ENCODE measurements at places on chromosomes 13 and 19.

GRCh38 chr19:5030822-5031221, 61.9 kb downstream of the KDM4B start:
- no peak for DNase-seq

DNA sequence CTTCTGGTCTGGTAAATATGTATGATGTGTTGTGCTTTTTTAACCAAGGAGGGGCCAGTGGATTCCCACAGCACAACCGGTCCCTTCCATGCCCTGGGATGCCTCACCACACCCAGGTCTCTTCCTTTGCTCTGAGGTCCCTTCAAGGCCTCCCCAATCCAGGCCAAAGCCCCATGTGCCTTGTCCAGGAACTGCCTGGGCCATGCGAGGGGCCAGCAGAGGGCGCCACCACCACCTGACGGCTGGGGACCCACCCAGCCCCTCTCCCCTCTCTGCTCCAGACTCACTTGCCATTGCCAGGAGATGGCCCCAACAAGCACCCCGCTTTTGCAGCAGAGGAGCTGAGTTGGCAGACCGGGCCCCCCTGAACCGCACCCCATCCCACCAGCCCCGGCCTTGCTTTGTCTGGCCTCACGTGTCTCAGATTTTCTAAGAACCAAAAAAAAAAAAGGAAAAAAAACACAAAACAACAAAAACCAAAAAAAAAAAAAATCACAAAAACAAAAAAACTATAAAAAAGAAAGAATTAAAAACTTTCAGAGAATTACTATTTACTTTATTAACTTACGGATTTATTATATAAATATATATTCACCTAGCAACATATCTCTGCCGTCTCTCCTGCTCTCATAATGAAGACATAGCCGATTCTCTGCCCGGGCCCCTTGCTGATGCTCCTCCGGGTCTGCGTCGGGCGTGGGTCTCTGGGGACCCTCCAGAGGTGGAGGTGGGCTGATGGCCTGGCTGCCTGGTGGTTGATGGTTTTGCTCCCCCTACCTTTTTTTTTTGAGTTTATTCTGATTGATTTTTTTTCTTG, 14.4 kb downstream of the CAPN12 start:
- DNase-seq = peak; percentile 20

DNA sequence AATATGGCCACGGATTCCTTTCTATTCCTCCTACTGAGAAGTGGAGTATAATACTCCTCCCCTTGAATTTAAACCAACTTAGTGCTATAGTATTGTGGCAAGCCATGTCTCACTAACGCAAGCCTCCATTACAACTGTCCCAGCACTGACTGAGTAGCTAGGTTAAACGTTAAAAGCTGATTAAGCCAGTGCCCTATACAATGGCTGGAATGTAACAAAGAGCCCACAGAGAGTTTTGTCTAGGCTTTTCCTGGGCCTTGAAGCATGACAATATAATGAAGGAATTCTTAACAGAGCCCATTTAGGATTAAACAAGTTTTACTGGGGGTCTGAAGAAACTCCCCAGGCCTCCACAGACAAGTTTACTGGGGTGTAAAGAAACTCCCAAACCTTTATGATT, 254.5 kb upstream of the DACH1 start:
- DNase-seq = no peak

- no peak for DNase-seq
Measured at GRCh38 chr19:49684251-49684982, 5.0 kb upstream of the ADM5 start.

- no peak for DNase-seq
Measured at GRCh38 chr13:85582890-85583289, 216.3 kb downstream of the SLITRK6 start.

DNA sequence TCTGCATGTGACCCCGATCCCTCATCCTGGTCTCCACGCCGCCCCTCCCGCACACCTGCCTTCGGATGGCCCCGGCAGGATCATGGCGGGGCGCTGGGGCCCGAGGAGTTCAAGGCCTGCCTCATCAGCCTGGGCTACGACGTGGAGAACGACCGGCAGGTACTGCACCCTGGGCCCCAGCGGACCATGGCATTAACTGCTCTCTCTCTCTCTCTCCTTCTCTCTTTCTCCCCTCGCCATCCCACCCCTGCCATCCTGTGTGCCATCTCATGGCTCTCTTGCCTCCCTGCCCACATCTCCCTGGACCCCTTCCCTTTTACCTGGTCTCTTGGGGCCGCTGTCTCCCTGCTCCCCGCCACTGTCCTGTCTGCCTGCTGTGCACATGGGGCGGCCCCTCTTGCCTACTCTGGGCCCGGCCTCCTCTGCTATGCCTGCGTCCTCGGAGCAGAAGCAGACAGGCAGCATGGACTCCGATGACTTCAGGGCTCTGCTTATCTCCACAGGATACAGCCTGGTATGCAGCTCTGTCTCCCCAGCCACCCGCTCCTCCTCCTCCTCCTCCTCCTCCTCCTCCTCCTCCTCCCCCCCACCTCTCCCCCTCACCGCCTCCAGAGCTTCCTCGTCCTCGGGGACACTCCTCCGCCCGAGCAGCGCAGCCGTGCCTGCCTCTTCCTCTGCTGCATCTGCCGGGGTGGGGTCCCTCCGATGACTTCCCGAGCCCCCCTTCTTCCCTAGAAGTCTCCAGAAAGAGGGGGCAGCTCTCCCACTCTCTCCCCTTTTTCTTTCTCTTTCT, 16.2 kb downstream of the CAPN12 start:
- no peak for DNase-seq

DNA sequence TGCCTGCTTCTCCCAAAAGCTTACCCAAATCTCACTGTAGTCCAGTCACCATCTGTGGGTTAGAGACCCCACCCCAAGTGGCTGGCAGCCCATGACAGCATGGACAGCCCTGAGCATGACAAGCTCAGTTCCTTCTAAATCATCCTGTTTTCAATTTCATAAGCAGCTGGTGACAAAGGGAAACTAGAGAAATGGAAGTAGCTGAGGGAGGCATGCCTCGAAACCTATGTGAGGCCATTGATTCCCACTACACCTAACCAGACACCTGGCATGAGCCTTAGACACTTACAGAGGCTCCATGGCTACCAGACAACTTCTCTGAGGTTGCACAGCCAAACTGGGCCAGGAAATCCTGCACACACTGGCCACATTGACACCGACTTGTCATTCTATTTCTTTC, 56.2 kb downstream of the ABCC4 start:
- no peak for DNase-seq

- no peak for DNase-seq
Measured at GRCh38 chr13:62933809-62934208, 1518.2 kb upstream of the PCDH20 start.

- peak; percentile 1 for DNase-seq
Measured at GRCh38 chr13:59247171-59247570, 916.6 kb downstream of the DIAPH3 start.

GRCh38 chr13:26695360-26695705, 65.3 kb downstream of the GPR12 start:
- DNase-seq = no peak

DNA sequence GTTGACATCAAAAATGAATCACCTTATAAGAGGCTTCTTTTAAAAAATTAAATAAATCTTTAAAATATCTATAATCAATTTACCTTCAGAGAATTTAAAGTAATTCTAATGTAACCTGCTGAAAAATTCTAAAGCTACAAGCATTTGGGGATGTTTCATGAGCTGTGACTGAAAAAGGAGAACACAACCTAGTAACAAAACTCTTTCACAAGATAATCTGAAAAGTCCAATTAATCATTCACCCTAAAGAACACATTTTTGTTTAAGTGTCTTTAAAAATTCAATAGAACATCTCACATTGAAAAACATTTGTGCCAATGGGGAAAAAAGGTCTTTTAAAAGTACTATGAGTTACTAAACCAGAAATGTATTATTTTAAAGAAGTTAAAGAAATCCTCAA, 22.8 kb downstream of the KLF12 start:
- DNase-seq = no peak

DNA sequence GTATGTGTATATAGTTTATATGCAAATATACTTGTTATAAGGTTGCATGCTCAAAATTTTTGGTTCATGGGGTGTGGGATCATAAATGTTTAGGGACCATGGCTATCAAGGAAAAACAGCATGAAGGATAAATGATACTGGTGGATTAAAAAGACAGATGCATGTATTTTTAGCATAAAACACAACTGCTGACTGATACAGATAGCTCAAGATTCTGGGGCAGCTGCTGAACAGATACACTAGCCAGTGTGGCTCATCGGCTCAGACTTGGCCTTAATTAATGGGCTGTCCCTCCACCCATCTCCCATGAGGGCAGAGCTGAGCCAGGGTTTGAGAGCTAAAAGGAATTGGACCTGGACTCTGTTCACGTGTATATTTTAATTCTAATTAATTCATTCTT, 11.4 kb downstream of the ALOX5AP start:
- DNase-seq = no peak

DNA sequence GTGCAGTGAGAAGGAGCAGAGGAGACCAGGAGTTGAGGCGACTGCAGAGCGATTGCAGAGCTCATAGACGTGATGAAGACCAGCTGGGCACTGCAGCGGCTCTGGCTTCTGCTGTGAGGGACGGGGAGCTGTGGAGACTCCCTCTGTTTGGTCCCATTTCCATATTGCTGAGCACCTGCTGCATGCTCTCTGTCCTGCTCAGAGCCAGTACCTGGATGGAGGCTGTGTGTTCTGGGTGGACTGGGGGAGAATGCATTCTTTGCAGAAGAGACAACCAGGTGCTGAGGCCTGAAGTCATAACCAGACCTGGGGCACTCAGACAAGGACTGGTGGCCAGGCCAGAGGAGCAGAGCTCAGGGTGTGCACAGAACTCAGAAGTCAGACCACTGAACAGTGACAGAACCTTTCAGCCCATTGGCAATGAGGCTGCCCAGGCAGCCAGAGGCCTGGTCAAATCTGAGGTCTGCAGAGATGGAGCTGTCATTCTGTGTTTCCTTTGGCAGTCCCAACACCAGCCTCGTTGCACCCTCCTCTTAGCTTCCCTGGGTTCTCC, 1.3 kb upstream of the A1BG start:
- DNase-seq = no peak

DNA sequence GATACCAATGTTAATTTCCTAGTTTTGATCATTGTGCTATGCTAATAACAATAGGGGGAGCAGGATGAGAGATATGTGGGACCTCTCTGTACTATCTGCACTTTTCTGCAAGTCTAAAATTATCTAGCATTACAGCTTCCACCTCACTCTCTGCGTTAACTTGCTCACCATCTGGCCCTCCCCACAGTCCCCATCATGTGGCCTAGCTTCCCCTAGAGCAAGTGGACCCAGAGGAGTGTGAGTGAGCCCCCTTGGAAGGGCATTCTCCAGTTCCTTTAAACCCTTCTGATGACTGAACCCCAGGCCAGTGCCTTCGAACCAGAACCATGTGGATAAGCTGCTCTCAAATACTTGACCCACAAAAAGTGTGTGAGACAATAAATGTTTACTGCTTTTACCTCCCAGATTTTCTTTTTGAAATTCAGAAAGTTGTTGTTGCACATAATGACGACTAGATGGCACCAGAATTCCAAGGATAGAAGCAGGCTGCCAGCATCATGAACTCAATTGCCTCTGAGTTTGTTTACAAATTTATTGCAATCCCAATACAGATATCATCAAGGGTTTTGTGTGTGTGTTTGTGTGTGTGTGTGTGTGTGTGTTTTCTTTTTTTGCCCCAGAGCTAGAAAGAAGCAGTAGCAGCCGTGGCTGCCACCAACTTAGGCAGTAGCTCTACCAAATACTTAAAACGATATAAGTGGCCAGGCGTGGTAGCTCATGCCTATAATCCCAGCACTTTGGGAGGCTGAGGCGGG, 49.0 kb upstream of the ZNF780A start:
- peak; percentile 29 for DNase-seq

DNA sequence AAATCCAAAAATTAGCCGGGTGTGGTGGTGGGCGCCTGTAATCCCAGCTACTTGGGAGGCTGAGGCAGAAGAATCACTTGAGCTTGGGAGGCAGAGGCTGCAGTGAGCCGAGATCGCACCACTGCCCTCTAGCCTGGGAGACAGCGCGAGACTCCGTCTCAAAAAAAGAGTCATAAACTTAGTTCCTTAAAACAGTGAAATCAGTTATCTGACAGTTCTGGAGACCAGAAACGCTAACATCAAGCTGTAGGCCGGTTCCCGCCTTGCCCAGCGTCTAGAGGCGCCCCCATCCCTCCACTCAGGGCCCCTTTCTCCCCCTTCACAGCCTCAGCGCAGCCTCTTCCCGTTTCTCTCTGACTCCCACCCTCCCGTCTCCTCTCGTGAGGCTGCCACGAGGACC, 11.9 kb downstream of the ADAT3 start:
- no peak for DNase-seq

GRCh38 chr13:85241060-85241459, 558.2 kb downstream of the SLITRK6 start:
- DNase-seq = no peak

GRCh38 chr13:102261809-102262208, 140.0 kb downstream of the FGF14 start:
- no peak for DNase-seq

DNA sequence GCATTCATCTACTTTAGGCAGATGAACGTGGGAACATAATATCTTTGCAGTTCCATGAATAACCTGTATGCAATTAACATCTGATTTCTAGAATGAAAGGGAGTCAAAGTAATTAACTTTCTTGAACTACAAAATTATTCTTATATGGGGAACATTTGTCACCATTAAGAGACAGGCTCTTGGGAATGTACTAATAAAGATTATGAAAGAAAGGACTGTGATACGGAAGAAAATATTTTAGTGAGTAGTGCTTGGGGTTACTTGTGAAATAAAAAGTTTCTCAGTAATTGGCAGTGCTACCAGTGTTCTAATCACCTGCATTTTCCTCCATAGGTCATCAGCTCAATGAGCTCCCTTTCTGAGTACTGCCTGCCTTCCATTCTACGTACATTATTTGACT, 85.4 kb downstream of the FRY start:
- DNase-seq = no peak
